Activated CD4-positive, alpha-beta T cell treated with anti-CD3 and anti-CD28 coated beads, Interleukin-10, Interleukin-2, amounts not matched to agents 100 ng/mL and 50 ng/mL, durations not matched to agents 16 hours and 8 hours (primary cell): ENCODE measurements at places on chromosomes 5 and 9.

DNA sequence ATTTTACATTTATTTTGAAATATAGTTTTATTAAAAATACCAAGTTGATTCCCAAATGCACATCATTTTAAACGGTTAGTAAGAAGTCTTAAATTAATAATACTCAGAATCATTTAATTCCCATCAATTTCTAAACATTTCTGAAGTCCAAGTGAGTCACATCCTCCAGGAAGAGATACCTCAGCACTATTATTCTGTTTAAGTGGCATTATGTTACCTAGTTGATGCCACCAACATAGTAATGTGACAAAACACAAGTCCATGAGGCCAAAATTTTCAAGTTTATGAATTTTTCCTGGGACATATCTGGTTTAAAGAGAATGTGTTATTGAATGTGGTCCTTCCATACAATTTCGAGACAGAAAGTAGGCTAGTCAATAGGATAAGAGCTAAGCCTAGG is 1348.3 kb upstream of the CDH9 start:
- DNase-seq, result no peak

GRCh38 chr5:1564182-1564748 is 40.5 kb upstream of the LPCAT1 start:
- no peak for DNase-seq

DNA sequence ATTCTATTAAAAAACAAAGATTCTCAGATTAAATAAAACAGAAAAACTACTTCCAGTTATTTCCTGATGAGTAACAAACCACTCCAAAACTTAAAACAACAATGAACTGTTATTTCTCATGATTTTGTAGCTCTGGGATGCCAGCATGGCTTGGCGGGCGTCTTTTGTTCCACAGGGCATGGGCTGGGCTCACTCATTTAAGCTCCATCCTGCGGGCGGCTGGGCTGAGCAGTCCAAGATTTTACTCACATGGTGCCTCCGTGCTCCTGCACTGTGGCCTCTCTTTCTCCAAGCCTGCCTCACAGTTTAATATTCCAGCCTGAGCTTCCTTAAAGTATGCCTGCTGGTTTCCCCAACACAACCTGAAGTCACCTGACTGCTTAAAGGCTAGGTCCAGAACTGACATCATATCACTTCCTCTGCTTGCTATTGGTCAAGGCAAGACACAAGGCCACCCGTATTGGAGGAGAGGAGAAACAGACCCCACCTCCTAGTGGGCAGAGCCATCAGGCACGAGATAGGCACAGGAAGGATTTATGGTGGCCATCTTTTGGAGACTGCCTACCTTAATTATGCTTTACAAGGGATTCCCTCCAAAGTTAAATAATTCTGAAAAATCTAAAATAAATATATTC is 41.6 kb upstream of the ZBTB43 start:
- peak; percentile 17 for DNase-seq

- DNase-seq, result no peak
Measured at GRCh38 chr9:34783951-34784487, 74.1 kb upstream of the CCL21 start.

GRCh38 chr5:37838152-37838932 is 1.5 kb downstream of the GDNF start:
- no peak for DNase-seq
